RWPE1 (cell line): ENCODE measurements at places on chromosomes 7 and 10.

- no peak for DNase-seq
Measured at GRCh38 chr7:99127636-99128035, 16.3 kb downstream of the SMURF1 start.

- DNase-seq: no peak
Measured at GRCh38 chr10:132698211-132698751, 87.7 kb downstream of the NKX6-2 start.

- DNase-seq: no peak
Measured at GRCh38 chr7:33774762-33775523, 130.4 kb upstream of the BMPER start.

DNA sequence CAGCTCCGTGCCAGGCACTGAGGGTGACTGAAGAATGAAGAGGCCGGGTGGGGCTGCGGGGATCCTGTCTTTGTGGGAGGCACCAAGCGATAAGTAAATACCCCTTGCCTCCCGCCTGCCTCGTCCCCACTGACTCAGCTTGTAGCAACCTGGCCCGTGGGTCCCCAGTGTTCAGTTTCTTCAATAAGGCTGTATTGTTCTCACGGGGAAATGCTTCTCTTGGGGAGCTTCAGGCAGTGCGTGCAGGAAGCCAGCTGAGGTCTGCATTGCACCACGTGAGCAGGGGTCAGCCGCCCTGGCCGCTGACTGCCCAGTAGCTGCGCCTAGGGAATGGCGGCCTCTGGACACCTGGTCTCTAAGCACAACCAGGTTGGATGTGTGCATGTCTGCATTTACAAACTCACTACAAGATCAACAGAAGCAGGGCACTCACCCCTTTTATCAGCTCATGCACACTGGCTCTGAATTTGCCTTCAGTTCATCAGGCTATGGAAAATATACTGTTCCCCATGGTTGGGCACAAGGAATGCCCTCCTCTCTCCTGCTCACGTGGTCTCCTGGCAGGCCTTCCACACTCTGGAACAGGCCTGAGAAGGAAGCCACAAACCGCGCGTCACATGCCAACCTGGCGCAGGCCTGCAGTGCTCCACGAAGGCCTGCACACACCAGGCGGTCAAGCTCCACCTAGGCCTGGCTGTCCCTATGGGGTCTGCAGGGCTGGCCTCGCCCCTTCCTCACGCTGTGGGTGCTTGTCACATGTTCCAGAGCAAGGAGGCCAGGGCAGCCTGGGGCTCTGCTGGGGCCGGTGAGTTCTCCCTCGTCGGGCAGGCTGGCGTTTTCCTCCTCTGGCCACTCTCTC lies 135.7 kb upstream of the RNF32 start:
- DNase-seq: no peak

- no peak for DNase-seq
Measured at GRCh38 chr7:142442396-142442795, 184.5 kb upstream of the PRSS58 start.

GRCh38 chr7:36207451-36208291 lies 54.6 kb downstream of the EEPD1 start:
- peak; percentile 44 for DNase-seq

DNA sequence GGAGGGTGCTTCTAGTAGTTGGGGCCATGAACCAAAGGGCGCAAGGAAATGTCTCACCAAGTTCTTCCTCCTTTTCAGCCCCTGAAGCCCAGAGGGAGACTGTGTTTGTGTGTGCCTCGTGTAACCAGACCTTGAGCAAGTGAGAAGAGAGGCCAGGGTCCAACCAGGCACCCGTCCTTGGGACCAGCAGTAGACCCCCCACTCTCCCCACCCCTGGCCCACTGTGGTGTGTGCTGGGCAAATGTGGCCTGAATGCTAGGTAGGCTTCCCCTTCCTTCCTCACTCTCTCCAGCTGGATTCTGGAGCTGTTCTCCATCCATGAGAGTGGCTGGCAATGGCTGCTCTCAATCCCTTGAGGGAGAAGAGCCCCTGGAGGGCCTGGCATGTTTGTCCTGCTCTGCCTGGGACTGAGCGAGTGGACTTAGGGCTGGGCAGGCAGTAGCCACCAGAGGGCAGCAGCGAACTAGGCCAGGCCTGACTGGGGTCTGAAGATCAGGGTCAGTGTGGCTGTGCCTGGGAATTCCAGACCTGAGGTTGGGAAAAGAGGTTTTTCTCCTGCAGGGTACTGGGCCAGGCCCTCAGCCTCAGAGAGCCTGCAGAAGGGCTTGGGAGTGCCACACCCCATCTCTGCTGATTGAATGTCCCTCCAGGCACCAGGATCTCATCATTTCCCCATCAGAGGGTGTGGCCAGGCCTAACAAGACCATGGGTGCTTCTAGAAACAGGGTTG lies 12.5 kb downstream of the SFRP5 start:
- peak; percentile 74 for DNase-seq

GRCh38 chr7:131026297-131027000 lies 292.4 kb upstream of the KLF14 start:
- DNase-seq: peak; percentile 59

DNA sequence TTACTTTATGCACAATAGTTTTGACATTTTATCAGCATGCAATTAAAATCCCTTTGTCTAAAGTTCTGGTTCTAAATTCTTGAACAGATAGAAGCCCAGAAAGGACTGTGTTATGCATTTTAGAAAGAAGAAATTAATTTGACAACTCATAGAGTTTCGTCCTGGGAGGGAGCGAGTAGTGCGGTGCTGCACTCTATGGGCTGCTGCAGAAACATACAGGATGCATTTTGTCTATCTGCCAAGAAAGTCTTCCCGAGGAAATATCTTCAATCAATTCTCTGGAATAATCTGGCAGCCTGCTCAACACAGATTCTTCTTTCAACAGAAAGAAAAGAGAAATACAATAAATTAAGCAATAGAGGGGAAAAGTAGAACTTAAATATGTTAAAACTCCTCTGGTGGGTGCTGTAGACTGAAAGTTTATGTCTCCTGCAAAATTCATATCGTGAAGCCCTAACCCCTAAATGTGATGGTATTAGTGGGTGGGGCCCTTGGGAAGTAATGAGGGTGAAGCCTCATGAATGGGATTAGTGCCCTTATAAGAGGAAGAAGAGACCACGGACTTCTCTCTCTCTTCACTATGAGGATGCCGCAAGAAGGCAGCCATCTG lies 39.0 kb upstream of the IFRD1 start:
- peak; percentile 56 for DNase-seq

DNA sequence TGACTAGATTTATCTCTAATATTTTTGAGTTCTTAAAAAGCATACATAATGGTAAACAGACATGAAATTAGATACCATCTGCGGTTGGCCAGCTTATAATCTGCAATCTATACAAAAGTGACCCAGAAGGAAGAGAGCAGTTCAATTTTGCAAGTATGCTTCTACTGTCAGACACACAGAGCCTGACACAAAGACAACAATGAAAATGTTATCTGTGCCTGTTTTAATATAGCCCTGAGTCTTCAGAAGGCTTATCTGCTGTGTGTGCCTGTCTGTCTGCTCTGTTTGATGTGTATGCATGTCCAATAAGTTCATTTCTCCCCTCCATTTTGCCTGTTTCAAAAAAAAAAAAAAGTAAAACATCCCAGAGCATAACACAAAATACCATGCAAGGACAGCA lies 73.3 kb upstream of the FHIP2A start:
- DNase-seq: no peak

- DNase-seq: no peak
Measured at GRCh38 chr7:151308791-151309190, 32.8 kb upstream of the NUB1 start.

DNA sequence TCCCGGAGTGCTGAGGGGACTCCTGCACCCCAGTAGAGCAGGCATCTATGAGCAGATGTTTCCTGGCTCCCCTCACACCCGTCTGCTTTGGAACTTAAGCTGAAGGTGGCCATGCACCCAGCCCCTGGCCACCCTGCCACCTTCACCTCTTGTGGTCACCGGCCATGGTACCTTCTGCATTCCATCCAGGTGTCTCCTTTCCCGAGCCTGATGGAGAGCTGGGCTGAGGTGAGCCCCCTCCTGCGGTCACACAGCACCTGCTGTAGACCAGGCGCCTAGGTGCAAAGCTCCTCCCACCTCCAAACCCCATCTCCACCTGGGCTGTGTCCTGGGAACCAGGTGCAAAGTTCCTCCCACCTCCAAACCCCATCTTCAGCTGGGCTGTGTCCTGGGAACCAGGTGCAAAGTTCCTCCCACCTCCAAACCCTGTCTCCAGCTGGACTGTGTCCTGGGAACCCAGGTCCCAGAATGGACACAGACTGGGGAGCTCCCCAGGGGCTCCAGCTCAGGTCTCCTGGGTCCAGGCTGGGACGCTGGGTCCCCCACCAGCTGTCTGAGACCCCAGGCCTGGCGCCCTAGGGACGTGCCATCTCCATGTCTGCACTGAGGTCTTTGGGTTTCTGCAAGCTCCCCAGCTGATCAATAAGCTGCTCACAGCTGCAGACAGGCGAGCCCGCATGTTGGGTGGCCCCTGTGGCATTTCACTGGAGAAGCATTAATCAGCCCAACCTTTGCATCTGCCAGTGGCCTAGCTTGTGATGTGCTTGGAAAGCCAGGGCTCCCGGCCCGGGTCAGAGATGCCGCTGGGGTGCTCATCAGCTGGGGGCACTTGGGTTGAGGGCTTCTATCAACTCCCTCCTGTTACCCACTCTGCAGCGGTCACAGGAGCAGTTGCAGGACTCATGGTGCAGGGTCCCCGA lies 61.2 kb upstream of the INPP5A start:
- DNase-seq: no peak

DNA sequence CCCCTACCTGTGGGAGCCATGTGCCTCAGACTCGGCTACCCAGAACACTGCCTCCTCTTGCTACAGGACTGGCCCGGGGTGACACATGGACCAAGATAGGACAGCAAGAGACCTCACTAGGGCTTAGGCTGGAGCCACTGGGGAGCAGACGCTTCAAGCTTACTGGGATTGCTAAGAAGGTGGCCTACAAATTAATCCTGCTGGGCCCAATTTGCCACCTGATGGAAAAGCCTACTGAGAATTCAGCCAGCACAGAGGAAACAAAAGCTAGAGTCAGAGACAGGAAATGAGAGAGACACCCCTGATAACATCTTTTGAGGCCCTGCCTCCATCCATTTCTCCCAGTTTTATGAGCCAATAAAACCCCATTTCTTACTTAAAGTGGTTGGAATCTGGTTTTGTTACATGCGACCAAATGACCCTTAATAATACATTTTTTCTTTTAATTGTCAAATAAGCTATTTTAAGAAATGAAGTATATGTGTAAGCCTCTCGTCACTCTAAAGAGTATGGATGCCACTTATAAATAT lies 282.1 kb downstream of the CXCL12 start:
- no peak for DNase-seq

- no peak for DNase-seq
Measured at GRCh38 chr10:89078724-89079672, 88.4 kb downstream of the FAS start.

DNA sequence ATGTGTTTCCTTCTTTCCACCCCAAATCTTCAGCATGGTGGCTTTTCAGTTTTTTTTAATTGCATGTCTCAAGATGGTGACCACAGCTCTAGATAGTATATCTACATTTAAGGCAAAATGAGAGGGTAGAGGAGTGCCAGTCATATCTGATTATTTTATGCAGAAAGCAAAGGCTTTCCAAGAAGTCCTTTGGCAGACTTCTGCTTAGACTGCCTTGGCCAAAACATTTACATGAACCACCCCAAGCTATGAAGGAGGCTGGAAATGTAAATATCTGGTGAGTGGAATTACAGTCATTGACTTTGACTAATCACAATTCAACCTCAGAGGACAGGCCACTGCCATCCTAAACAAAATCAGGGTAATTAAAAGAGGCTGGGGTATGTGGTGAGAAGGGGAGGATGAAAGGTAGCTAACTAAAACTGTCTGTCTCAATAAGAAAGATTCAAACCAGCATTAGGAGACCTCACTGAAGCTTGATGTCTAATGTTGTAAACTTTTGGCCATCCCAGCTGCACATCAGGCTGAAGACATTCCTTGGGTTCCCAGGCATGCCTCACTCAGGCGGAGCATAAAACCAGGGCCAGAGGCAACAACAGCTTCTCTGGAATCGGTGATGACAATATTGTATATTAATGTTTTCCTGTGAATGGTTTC lies 53.4 kb downstream of the PPP1R3C start:
- DNase-seq: no peak

DNA sequence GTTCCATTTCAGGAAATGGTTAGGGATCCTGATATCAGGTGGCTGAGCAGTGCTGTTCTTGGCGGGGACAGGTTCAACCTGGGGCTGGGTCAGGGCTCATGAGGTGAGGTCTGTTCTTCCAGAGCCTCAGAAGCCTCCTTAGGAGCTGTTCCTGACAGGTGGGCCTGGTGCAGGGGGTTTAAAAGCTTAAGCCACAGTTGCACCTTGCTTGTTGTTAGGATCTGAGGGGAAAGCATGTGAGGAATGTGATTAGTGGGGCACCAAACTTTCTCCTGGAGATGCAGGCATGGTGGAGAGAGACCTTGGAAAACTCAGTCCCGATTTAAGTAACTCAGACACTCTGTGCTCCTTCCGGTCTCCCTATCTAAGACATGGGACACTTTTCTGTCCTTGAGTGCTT lies 18.7 kb upstream of the CRHR2 start:
- no peak for DNase-seq

- DNase-seq: no peak
Measured at GRCh38 chr7:149608168-149608567, 110.6 kb upstream of the ZNF746 start.

DNA sequence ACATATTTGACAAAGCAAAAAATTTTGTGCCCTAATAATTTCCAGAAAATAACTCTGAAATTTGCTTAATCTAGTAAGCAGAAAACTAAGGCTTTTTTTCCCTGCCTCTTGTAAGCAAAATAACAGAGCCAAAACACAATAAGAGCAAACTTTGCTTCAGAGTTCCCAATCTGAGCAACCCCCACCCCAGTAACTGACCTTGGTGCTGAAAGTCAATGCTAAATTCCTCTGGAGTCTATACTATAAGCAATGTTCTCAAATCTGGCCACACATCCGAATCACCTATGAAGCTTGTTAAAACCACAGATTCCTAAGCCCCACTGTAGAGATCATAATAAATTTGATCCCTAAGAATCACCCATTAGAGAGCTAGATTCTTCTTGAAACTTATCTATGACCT lies 150.5 kb downstream of the ELAPOR2 start:
- no peak for DNase-seq

DNA sequence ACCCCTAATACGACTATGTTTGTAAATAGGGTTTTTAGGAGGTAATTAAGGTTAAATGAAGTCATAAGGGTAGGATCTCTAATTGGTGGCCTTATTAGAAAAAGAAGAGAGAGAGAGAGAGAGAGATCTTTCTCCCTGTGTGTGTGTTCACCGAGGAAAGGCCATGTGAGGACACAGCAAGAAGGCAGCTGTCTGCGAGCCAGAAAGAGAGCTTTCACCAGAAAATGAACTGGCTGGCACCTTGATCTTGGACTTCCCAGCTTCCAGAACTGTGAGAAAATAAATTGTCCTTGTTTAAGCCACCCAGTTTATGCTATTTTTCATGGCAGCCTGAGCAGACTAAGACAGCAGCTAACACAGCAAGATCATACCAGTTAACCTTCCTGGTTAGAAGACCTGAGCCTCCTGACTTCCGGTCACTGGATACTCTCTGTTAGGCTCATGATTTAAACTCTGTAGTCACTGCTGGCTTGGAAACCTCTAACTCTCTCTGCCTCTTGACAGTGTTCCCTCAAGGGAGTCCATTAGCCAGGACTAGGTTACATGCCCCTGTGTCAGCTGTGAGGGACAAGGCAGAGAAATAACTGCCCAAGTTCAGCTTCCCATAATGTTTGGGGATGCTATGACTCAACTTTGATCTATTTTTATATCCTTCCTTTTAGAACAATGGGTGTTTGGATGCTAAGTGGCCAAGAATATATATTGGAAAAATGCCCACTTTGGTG lies 102.3 kb downstream of the DYNC1I1 start:
- no peak for DNase-seq

GRCh38 chr7:29858191-29858951 lies 52.1 kb downstream of the WIPF3 start:
- no peak for DNase-seq

GRCh38 chr10:129038522-129038921 lies 428.5 kb upstream of the MGMT start:
- no peak for DNase-seq
